Activated CD4-positive, alpha-beta T cell treated with anti-CD3 and anti-CD28 coated beads, Interleukin-2, amount 10 ng/mL, durations not matched to agents 24 days and 14 days (primary cell): ENCODE measurements at places on chromosomes 7 and 10. TPM values are rescaled to one million over a fixed set of nuclear protein-coding genes. Genes with fewer than 3 reads are reported as not detected.

The COL28A1 gene
- total RNA-seq, result not detected in 2 replicates

The MSMB gene
- not detected in 2 replicates for total RNA-seq

The C10orf67 gene
- total RNA-seq, result 0.07 and 0.16 TPM in 2 replicates

The NFKB2 gene
- 300 and 311 TPM in 2 replicates for total RNA-seq

The GRM3 gene
- not detected in 2 replicates for total RNA-seq

The SLC18A3 gene
- not detected in 2 replicates for total RNA-seq

The TUBB8 gene
- total RNA-seq, result not detected in 2 replicates

The ANKRD30A gene
- total RNA-seq, result not detected in 2 replicates

The PNLIP gene
- not detected in 2 replicates for total RNA-seq

The INMT gene
- total RNA-seq, result not detected in 2 replicates

The FAM131B gene
- total RNA-seq, result 0.37 and 0.45 TPM in 2 replicates

The ASAH2 gene
- 4.6 and 5.2 TPM in 2 replicates for total RNA-seq

The IPMK gene
- 8.1 and 9.0 TPM in 2 replicates for total RNA-seq

The KEL gene
- 0.12 and 0.37 TPM in 2 replicates for total RNA-seq

The DLX6 gene
- not detected in 2 replicates for total RNA-seq

The CHAT gene
- 0.24 TPM in 1 of 2 replicates, not detected in the other for total RNA-seq

GRCh38 chr7:131546583-131547141 lies 9.8 kb downstream of the PODXL start:
- DNase-seq, result peak; percentile 85

DNA sequence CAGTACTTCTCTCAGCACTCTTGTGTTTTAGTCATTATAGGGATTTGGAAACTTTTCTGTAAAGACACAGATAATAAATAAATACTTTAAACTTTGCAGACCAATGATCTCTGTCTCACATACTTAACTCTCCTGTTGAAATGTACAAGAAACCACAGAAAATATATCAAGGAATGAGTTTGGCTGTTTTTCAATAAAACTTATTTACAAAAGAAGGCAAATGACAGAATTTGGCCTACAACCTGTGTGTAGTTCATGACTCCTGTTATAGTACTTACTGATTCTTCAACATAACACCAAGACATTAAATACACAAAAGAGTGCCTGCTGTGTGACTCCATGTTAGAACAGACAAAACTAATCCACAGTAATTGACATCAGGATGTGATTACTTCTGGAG lies 510.0 kb upstream of the PHF14 start:
- no peak for DNase-seq

DNA sequence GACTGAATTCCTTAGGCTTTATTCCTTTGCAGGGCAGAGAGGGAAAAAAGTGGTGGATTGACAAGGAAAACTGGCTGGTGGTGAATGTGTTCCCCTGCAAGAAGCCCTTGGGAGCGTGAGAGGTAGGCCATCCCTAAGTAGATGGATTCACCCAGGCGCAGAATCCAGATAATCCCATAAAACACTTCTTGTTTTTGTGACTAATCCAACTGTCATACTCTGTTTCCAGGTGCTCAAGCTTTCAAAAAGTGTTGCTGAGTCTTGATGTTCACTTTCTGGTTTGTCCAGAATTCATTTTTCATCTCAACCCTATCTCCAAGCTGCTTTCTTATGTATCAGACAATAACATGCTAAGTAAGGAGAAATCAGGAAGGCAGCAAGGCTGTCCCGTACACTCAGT lies 250.8 kb upstream of the HABP2 start:
- DNase-seq, result no peak

DNA sequence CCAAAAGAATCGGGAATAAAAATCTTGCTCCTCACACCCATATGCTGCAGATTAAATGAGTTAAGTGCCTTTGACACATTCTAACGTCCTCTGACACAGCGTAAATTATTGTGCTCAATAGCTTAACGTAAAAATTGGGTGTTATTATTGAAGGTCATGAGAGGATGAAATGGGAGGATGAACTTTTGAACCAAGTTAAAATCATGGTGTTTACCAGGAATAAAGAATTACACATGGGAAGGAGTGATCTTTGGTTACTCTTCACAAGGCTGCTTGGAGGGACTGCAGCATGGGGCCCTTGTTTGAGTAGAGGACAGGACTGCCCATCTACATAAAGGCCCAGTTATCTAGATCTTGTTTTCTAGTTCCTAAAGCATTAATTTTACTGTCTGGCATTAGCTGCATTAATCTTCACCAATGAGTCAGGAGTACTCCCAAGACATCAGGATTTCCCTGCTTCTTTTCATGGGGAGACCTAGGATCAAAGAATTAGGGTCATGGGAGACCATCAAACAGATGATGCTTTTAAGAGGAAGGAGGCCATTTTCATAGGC lies 84.9 kb upstream of the PRR15 start:
- no peak for DNase-seq

- peak; percentile 55 for DNase-seq
Measured at GRCh38 chr7:158723266-158723665, 18.7 kb upstream of the NCAPG2 start.

- DNase-seq, result peak; percentile 75
Measured at GRCh38 chr10:50508315-50509051, 115.3 kb downstream of the SGMS1 start.

DNA sequence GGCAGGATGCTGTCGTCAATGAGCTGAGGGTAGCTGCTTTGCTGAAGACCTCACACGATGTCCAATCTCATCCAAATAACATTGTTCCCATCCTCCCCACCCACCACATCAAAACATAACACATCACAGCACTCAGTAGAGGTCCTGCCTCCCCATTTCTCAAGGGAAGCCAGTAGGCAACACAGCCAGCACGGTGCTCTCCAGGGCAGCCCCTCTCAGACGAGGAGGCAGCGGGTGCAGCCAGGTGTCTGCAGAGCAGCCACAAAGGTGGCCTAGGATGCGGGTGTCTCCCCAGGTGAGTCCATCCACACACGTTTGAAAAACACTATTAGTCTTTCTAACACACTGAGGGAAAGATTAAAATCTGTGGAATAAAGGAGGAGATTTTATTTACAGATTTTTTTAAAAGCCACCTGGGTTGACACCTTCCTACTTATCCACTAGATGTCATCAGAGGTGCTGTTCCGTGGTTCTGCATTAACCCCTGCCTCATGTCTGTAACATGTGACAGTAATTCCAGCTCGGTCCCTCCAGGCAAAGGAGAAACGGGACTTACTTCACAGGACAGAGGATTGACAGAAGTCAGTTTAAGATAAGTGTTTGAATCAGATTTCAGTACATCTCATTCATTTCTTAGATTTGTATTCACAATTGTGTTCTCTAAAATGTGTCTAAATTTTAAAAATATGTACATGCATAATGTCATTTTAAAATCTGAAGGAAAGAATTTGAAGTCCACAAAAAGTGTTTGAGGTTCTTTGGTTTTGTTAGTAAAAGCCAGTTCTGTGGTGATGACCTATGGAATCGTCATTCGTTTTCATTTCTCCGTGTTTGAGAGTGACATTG lies 68.0 kb downstream of the LANCL2 start:
- DNase-seq, result peak; percentile 75

- DNase-seq, result no peak
Measured at GRCh38 chr7:22823142-22823497, 471 bp upstream of the TOMM7 start.

DNA sequence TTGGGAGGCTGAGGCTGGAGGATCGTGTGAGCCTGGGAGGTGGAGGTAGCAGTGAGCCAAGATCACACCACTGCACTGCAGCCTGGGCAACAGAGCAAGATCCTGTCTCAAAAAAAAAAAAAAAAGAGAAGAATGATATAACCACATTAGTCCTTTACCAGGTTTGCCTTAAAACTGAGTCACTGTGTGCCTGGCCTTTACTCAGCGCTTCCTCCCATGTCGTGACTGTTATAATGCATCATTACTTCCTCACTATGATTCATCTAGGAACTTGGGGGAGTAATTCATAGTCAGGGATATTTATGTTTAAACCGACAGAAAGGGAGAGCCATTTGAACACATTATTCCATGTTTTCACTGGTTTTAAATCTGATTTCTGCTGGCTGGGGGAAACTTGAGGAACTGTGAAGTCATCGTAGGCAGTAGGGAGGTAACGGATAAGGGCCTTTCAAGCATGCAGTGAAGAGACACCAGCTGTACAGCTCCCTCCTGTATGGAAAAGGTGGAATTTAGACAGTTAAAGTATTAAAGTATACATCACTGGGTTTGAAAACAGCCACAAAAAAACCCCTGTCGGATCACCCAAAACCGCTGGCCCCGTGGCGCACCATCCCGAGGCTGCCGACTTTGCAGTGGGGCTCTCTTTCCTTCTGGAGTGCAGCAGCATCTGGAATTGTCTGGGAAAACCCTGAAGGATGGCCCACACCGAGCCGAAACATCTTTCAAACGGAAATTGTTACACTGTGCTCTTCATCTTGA lies 119.8 kb downstream of the NKX6-2 start:
- no peak for DNase-seq

DNA sequence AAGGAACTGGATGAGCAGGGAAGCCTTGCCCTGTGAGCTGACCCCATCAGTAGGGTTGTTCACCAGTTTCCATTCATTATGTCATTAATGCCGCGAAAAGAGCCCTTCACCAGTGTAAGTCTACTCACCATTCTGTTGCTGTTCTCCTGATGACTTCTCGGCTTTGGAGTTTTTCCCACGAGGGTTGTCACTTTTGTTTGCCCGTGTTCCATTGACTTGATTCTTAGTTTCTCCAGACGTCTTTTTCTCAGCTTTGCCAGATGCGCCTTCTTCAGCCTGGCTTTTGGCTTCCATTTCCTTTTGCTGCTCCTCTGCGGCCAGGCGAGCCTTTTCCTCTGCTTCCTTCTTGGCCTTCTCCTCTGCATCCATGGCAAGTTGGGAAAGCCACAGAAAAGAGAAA lies 128.8 kb downstream of the PPP1R17 start:
- DNase-seq, result no peak

DNA sequence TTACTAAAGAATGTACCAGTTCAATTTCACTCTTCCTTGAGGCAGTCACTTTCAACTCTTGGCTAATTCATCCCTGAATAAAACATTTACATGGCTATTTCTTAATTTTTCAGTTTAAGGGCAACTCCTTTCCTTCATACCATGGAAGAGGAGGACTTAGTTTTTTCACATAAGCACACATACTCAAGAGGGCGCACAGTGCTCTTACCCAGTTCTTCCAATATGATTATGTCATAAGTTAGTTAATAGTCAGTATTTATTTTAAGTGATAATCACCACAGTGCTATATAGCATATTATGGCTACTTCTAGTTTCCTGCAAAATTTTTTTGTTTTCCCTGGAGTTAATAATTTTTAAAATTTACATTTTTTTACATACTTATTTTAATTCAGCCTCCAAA lies 58.6 kb downstream of the SND1 start:
- DNase-seq, result no peak

GRCh38 chr10:100977436-100977835 lies 8.1 kb downstream of the SEMA4G start:
- no peak for DNase-seq

DNA sequence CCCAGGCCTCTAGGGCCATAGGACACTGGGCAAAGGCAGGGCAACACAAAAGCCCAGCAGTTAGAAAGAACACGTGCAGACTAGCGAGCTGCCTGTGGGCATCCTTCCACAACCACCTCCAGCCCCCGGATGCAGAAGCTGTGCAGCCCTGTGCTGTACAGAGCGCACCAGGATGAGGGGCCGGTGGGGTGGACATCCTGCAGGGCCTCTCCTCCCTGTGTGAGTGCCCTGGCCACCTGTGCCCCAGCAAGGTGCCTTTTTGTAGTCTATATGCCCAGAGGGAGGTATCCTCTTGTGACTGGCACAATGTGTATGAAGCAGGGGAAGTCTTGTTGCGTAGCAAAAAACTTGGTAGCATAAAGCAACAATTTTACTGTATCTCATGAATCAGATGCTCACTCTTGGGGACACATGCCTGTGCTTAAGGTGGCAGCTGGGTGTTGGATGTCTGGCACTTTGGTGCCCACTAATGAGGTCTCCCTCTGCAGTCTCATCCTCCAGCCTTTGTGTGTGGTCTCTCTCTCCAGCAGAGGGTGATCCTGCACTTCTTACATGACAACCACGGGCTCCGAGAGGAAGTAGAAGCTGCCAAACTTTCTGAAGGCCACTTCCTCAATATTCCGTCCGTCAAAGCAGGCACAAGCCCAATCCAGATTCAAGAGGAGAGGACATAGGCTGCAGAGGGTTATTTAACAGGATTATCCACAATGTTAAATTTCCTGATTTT lies 8.7 kb downstream of the NCAPG2 start:
- peak; percentile 82 for DNase-seq

GRCh38 chr7:157555313-157555712 lies 218.5 kb downstream of the DNAJB6 start:
- no peak for DNase-seq

DNA sequence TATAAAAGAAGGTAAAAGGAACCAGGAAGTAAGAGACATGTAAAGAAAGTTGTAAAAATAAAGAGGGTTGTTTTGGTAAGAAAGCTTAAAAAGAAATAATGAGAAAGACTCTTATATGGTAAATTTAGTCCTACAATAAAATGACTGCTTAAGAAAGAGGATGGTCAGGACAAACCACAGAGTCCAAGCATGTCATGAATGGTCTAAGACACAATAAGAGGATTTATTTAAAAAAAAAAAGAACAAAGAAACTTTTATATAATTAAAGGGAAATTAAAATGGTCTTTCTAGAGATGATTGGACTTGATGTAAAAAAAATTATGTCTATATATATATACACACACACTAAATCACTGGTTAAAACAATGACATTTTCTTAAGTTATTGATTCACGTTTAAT lies 18.2 kb downstream of the ATAD1 start:
- no peak for DNase-seq

- no peak for DNase-seq
Measured at GRCh38 chr7:3175285-3175902, 125.7 kb upstream of the SDK1 start.
